ENCODE measurements at places on chromosomes 5 and 9.

GRCh38 chr5:32692036-32692746 lies 18.9 kb upstream of the NPR3 start:
- no peak for DNase-seq

DNA sequence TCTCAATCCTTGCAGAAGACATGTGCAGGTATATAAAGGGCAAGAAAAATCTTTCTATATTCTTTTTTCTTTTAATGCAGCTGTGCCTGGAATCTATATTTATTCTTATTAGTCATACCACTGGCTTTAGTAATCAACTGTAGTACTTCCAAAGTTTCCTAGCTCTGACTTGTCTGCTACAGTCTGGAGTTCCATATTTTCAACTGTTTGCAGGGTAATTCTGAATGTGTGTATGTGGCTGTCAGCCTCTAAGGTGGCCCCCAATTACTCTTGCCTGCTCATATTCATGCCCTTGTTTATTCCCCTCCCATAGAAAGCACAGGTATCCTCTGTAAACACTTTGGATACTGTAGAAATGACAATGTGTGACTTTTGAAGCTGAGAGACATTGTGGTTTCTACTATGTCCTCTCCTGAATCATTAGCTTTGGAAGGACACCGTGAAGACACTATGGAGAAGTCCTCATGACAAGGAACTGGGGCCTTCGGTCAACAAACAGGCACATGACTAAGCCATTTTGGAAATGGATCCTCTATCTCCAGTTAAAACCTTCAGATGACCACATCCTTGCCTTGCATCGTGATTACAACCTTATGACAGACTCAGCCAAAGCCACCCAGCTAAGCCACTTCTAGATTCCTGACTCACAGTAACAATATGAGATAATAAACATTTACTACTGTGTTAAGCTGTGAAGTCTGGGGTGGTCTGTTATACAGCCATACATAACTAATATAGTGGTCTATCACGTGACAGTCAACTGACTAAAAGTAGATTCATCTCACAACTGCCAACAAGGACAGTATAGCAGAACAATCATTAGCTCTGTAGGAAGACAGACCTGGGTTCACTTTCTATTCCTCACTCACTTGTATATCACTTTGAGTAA lies 49.5 kb upstream of the SUSD1 start:
- no peak for DNase-seq

- no peak for DNase-seq
These were observed 28.7 kb downstream of the BICD2 start for GRCh38 chr9:92735636-92736562.

DNA sequence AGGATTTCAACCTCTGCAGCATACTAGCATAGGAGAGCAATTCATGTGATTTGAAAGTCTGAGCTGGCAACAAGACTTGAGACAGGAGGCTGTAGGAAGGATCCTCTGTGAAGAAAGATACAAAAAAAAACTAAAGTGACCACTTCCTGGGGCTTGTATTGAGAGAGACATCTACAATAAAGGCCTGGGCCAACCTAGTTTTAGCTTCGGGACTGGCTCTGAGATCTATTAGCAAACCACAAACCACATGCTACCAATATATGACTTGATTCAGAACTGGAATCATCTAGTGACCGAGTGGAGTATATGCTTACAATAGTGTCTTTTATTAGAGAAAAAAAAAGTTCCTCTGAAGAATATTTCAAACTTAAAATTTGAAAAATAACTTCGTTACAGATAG lies 1448.9 kb upstream of the CDH6 start:
- DNase-seq = no peak

DNA sequence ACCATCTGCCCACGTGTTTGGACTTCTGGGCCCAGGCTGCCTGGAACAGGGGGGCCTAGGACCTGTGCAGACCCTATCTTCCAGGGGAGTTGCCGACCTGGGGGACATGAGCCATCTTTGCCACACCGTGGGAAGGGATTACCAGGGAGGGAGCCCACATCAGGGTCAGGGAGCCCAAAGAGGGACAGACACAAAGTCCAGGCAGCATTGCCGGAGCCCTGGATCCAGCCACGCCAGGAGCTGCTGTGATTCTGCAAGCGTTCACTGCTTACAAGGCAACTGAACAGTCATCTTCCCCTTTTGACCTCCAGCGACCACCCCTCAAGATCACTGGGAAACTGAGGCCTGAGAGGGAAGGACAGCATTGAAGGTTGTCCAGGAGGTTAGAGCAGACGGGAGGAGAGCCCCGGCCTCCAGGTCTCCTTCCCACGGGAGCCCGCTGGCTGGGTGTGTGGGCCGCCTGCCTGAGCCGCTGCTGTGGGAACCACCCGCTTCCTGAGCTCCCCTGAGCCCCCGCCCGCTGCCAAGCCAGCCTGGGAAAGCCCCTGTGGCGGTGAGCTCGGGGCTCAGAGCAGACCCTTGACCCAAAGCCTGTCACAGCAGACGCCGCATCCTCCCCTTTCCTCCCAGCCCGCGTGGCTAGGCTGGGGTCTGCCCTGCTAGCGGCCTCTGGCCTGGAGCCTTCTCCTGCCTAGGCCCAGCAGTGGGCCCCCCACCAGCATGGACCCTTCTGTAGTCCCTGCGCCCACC lies 17.1 kb upstream of the NOTCH1 start:
- DNase-seq = no peak

GRCh38 chr5:127577458-127577857 lies 60.0 kb downstream of the PRRC1 start:
- DNase-seq = no peak

- DNase-seq = no peak
These were observed 8.9 kb upstream of the PTAR1 start for GRCh38 chr9:69768716-69769115.

DNA sequence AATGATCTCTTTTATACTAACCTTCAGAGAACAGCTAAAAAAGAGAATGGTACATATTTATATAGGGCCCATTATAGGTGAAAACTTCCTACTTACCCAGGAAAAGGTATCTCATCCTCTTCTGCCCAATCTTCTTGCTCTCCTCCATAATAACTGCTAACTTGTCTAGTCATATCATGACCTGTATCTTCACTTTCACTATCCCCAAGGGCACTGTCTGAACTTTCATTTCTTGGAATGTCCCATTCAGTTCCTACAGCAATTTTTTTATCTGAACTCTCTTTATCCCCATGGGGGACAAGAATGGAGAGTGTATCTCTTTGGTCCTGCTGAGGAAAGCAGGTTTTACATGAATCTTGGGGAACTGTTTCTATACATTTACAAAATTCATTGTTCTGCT lies 36.4 kb upstream of the RAPGEF6 start:
- no peak for DNase-seq
